ENCODE measurements at places on chromosomes 2 and 18.

DNA sequence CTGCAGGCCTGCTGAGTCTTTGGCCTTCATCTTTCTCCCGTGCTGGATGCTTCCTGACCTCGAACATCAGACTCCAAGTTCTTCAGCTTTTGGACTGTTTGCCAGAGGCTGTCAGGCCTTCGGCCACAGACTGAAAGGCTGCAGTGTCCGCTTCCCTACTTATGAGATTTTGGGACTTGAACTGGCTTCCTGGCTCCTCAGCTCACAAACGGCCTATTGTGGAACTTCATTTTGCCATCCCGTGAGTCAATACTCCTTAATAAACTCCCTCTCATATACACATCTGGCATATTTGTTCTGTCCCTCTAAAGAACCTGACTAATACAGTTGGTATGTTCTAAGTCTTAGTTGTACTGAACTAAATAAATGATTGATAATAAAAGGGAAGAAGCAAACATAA lies 702.8 kb upstream of the LINC00305 start:
- DNase-seq, result no peak

DNA sequence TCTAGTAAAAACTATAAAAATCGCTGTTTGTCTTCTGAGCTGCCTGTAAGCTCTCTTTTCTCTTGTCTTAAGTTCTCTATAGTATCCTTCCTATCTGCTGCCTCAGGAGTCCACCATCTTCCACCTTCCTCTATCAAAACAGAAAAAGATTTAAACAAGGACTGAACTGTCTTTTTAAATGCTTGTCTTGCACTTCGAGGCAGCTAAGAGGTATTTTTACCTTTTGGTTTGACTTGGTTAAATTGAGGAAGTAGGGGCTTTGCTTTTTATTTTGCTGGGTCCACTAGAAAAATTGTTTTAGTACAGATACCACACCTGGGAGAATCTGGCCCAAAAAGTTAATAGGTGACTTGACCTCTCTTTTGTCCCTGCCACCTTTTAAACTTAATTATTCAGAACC lies 12.2 kb downstream of the SESTD1 start:
- no peak for DNase-seq

- DNase-seq, result no peak
These were observed 64.9 kb downstream of the STEAP3 start for GRCh38 chr2:119288576-119288975.

DNA sequence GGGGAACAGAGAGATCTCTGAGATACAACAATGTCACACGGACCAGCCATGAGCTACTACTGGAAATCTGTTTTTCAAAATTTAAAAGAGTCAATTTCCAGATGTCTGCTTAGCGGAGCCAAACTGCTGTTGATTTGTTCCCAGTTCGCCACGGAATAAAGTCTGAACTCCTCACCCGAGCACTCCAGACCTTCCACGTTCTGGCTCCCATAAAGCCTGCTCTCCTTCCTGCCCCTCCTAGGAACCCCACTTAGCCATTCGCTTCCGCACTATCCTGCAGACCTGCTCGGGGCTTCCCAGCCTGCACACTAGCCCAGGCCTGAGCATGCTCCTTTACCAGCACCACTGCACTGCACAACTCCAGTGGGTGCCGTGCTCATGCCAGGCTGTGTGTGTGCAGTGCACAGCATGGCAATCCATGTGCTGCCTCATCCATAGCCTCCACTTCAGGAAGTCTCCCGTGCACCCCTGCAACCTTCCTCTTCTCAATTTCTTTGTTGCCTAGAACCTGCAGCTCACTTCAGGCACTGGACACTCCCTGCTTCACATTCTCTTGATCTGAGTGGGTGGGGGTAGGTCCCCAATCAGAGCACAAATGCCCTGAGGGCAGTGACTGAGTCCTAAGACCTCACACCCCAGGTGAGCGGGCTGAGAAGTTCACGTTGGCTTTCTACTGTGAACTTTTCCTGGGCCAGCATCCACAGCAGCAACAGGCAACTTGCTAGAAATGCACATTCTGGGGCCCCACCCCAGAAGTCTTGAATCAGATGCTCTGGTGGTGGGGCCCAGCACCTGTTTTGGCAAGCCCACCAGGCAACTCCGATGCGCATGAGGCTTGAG lies 53.7 kb downstream of the ZBTB7C start:
- DNase-seq, result no peak

DNA sequence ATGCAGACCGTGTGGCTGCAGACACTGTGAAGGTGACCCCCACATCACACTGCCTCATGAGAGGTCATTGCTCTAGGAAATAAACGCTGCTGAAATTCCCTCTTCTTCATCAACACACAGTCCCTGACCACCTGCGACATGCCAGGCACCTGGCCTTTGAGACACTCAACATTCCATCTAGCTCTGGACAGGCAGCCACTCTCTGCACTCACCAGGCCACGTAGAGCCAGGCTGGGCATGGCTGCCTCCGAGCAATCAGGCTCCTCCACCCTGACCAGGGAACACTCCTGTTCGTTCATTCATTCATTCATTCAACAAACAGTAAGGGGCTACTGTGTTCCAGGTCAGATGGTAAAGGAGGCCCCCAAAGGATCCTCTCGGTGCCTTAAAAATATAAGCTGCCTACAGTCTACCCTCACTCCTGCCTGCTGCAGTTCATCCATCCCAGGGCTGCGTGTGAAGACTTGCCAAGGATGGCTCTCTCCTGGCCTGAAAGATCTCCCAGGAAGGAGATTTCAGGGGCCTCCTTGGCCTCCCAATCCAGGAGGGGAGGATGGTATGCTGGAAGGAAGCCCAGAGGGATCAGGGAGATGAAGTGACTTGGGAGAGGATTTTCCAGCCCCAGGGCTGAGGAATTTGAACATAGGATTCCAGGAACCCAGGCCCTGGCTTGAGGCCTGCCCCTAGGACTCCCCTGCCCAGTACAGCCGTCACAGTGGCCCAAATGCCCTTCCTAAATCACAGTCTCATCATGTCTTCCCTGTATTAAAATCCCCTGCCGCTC lies 66.7 kb downstream of the TNS1 start:
- no peak for DNase-seq

DNA sequence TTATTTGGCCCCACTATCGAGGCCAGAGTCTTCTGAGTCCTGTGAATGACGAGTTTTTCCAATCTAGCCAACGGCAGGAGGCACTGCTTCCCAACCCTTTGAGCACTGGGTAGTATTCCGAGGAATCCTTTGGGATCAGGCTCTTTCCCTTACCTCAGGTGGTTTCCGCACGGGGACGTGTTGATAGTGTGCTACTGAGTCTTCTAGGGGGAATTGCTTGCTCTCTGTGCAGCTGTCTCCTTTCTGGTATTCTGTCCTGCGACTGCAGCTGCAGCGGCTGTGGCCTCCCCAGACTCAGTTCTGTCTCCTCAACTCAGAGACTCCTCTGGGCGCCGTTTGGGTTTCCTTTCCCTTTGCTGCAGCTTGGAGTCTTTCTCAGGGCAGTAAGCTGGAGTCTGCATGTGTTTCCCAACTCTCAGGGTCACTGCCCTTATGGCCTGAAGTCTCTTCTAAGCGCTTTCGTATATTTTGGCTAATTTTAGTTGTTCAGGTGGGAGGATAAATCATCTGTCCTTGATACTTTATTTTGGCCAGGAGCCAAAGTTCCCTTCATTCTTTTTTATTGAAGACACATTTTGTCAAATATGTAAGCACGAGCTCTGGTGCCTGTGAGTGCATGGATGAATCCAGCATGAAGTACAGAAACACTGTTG lies 118.4 kb downstream of the MAP4K4 start:
- no peak for DNase-seq

DNA sequence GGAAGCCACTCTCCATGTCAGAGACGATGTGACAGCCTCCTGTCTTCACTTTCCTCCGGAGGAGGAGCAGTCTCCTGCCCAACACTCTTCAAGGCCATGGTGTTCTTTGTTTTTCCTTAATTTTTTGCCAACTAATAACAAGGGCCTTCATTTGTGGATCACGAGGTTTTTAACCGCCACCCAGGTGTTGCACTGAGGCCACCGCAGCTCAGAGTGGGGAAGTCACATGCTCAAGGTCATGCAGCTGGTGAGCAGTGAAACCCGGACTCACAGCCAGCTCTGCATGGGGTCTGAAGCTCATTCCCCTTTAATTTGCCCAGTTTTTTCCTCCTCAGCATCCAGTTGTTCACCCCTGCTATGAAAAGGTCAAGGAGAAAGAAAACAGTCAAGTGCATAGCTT lies 19.6 kb downstream of the ENOSF1 start:
- DNase-seq, result no peak

- no peak for DNase-seq
These were observed 11.9 kb upstream of the TMEM182 start for GRCh38 chr2:102749938-102750337.

GRCh38 chr2:145020694-145021093 lies 500.8 kb upstream of the ZEB2 start:
- no peak for DNase-seq

GRCh38 chr2:24855726-24856125 lies 62.5 kb downstream of the CENPO start:
- no peak for DNase-seq

- DNase-seq, result no peak
These were observed 428.3 kb downstream of the NCKAP5 start for GRCh38 chr2:133139847-133140533.

GRCh38 chr2:120346667-120347358 lies 877 bp downstream of the INHBB start:
- no peak for DNase-seq

DNA sequence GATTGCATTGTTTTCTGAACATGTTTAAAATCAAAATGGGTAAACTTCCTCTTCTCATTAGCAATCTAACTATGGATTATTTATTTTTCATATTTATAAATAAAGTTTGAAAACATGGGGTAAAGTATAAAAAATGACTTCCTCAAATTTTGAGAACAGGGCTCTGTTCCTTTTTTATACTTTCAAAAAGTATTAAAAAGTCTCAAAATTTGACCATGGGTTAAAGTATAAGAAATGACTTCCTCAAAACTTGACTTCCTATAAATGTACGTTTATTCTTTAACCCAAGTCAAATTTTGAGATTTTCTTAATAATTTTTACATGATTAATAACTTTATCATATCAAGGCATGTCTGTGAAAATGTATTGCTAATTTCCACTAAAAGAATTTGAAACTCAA lies 512.4 kb downstream of the GALR1 start:
- no peak for DNase-seq

DNA sequence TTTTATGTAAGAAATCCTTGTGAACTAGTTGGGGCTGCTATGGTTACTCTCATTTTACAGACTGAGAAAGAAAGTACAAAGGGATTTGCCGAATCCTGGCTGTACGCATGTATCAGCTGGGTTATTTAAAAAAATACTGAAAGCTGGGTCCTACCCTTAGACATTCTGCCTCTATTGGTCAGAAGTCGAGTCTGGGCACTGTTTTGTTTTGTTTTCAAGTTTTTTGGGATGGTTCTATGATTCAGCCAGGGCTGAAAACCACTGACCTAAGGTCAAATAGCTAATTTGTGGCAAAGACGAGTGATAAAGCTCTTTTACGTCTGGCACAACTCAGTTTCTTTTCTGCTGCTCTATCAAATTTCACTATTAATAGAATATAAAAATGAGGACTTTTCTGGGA lies 5.9 kb upstream of the SLC8A1 start:
- DNase-seq, result no peak

DNA sequence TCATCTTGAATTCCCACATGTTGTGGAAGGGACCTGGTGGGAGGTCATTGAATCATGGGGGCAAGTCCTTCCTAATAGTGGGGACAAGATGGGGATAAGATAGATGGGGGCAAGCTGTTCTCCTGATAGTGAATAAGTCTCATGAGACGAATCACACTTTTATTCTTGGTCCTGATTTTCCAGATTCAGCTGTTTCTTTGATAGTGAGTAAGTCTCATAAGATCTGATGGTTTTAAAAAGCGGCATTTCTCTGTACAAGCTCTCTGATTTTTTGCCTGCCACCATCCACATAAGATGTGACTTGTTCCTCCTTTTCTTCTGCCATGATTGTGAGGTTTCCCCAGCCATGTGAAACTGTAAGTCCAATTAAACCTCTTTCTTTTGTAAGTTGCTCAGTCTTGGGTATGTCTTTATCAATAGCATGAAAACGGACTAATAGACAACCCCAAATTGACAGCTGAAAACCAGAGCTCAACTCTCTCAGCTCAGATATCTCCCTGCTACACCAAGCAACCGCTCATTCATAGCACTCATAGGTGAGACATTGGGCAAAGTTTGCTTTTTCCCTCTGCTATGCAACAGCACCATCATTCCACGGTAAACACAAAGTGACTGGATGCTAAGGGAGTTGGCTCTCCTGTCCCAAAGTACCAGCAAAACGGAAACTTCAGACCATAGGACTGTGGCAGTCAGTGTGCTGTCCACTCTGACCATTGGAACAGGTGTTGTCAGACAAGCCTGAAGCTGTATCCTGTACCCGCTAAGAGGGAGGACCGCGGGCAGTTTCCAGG lies 44.9 kb upstream of the TBC1D8 start:
- no peak for DNase-seq

DNA sequence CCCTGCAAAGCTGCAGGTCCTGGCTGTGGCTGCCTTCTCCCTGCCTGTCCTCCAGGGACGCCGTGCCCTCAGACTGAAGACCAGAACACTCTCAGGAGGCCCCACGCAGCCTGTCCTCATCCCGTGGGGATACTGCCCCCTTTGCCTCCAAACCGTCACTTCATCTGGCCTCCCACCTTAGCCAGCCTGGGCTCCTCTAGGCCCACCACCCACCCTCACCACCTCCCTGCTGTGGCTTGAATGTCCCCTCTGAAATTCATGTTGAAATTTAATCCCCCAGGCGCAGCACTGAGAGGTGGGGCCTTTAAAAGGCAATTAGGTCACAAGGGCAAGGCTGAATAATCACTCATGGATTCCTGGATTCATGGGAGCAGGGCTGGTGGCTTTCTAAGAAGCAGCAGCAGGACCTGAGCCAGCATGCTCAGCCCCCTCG lies 198.2 kb downstream of the SEPTIN10 start:
- DNase-seq, result no peak

DNA sequence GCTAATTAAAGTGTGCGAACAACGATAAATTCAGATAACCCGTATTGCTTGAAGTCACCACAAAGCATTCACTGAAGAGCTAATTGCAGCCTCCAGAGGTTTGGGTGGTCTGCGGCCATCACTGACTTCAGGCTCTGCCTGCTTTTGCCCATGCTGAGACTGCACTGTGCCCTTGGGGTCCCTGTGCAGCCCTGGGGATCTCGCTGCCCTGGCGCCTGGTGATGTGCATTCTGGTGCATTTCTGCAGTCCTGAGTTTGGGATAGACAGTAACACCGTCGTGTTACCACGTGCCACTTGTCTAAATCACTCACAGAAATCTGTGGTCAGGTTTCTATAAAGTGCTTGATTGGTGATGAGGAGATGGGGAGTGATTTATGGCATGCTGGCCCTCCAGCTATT lies 27.6 kb downstream of the LDLRAD4 start:
- DNase-seq, result no peak

- no peak for DNase-seq
These were observed 51.3 kb downstream of the ACSL3 start for GRCh38 chr2:222912117-222912516.

- no peak for DNase-seq
These were observed 234.6 kb downstream of the EIPR1 start for GRCh38 chr2:3142961-3143571.

GRCh38 chr2:144971786-144972335 lies 451.9 kb upstream of the ZEB2 start:
- DNase-seq, result no peak

- DNase-seq, result no peak
These were observed 49.7 kb downstream of the SH3YL1 start for GRCh38 chr2:213932-214693.

Data from hematopoietic multipotent progenitor cell treated with erythropoietin and hydrocortisone succinate and interleukin-3 and kit ligand, for 15 days (in vitro differentiated cells).